ENCODE measurements at places on chromosomes 7 and 10.

DNA sequence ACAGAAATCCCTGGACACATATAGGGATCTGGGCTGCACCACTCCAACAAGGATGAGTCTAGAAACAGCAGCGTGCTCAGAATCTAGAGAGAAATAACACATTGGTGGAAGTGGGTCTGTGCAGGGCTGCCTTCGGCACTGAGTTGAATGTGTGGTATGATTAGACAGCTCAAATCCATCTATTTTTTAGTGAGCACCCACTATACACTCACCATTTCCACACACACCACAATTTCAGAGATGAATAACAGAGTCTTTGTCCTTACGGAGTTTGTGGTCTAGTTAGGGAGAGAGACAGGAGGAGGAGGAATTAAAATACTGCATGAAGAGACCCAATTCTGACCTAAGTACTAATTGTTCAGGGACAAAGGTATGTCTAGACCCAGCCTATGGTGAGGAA lies 44.2 kb downstream of the JAZF1 start:
- no peak for DNase-seq

- no peak for DNase-seq
Observed at GRCh38 chr10:90592638-90593302, 265.1 kb downstream of the HTR7 start.

GRCh38 chr10:33571616-33572015 lies 237.1 kb upstream of the NRP1 start:
- DNase-seq = no peak

- peak; percentile 41 for DNase-seq
Observed at GRCh38 chr10:73758704-73759511, 14.7 kb downstream of the SEC24C start.

GRCh38 chr10:71696628-71697326 lies 22.8 kb downstream of the C10orf105 start:
- peak; percentile 70 for DNase-seq

DNA sequence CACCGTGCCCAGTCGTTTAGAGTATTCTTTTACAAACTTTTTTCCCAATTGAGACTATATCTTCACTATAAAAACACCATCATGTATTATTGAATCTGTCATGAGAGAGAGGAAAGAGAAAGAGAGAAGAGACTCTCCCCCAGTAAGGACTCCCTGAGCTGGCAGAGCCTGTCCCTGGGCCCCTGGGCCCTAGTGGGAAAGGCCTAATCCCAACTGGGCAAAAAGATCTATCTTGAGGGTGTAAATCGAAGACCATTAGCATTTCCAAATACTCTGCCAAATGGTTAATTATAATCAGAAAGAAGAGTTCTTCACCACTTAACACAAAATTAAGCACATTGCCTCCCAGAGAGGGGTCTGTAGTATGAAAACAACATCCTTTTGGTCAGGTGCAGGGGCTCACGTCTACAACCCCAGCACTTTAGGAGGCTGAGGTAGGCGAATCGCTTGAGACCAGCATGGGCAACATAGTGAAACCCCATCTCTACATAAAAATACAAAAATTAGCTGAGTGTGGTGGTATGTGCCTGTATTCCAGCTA lies 108.2 kb downstream of the SKIDA1 start:
- DNase-seq = no peak

GRCh38 chr10:9547936-9548904 lies 1469.5 kb upstream of the CELF2 start:
- no peak for DNase-seq

DNA sequence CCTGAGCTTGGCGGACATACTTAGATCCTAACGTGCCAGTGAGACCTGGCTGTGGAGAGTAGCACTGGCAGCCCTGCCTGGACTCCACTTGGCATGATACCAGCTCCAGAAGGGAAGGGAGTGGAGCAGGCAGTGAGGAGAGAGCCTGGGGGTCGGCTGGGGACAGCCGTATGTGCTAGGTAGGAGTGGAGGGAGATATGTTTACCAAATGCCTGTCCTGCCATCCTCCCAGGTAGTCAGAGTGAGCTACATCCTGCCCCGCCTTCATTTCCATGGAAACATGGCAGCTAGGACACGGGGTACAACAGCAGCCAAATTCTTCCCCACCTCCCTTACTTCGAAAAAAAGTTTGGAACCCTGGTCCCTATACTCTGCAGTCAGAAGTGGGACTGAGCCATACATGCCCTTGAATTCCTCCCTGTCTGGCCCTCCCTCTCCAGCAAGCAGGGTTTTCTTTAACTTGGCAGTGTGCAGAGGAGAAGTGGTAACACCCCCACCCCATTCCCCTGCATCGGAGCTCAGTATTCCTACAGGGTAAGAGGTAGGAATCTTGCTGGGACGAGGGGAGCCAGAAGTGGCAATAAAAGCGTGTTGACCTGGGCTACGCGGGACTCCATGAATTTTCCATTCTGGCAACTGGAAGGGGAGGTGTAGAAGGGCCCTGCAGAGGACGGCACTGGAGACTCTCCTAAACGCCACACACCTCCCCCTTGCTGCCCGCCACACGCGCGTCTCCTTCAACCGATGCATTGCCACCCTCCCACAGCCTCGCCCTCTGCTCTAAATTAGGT lies 20.0 kb upstream of the SMO start:
- DNase-seq = no peak

DNA sequence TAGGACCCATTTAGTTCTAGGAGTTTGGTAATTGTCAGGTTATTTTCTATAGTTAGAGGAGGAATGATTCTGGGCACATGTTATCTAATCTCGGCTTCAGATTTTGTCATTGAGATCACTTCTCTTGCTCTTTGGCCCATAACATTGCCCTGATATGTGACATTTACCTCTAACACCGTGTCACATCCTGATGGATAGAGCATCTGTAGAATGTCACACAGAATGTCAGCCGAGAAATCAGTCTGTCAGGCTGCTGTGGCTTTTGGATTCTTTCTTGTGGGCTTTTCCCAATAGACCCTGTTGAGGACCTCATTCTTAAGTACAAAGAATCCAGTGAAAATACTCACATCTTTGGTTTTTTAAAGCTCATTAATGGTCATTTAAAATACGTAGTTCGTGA lies 142.4 kb downstream of the LRRC4 start:
- no peak for DNase-seq

GRCh38 chr7:143396625-143397556 lies 11.8 kb downstream of the EPHA1 start:
- DNase-seq = no peak

- DNase-seq = no peak
Observed at GRCh38 chr10:109894516-109894915, 28.8 kb downstream of the XPNPEP1 start.

DNA sequence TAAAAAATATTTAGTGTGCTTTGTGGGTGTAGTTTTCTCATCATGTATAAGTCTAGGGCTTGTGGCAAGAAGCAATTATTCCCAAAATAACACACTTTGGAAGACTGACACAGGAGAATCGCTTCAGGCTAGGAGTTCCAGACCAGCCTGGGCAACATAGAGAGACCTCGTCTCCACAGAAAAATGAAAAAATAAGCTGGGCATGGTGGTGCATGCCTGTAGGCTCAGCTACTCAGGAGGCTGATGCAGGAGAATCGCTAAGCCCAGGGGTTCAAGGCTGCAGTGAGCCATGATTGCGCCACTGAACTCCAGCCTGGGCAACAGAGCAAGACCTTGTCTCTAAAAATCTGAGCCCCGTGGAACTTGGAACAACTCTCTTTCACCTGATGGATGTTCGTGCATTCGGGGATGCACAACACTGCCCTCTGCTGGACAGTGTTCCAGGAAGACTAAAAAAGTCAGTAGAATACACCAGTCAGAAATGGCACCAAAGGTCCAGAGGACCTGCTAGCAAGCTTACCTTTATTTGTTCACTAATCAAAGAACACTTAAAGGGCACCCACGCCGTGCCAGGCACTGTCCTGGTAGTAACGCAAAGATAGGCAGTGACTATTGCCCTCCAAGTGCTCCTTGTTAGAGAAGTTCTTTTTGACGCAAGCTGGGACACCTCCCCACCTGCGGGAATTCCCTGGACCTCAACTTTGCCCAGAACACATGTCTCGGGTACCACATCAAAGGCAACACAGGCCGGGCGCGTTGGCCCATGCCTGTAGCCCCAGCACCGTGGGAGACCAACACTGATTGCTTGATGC lies 81.9 kb upstream of the CALN1 start:
- peak; percentile 35 for DNase-seq

GRCh38 chr7:55236476-55236875 lies 128.7 kb upstream of the LANCL2 start:
- DNase-seq = no peak

- no peak for DNase-seq
Observed at GRCh38 chr7:56081626-56082340, 11.0 kb downstream of the PHKG1 start.

DNA sequence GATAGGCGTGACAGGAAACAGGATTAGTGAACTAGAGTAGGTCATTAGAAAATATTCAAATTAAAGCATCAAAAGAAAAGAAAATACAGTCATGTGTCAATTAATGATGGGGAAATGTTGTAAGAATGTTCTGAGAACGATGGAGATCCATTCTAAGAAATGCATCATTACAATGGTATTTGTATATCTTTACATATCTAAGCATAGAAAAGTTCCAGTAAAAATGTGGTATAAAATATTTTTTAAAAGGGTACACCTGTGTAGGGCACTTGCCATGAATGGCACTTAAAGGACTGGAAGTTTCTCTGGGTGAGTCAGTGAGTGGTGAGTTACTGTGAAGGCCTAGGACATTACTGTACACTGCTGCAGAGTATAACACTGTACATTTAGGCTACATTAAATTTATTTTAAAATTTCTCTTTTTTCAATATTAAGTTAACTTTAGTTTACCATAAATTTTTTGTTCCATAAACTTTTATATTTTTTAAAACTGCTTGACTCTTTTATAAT lies 282.5 kb downstream of the BMPER start:
- no peak for DNase-seq

DNA sequence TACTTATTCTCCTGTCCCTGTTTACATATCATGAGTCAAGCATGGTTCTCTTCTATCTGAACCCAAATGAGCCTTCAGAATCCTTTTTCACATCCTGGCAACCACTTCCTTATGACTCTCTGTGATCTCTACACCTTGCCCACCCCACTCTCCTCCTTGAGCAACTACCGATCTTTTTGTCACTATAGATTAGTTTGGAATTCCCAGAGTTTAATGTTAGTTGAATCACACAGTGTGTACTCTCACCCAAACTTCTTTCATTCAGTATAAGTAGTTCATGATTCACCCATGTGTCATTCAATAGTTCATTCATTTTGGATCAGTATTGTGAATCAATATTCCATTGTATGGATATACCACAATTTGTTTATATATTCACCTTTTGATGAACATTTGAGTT lies 55.3 kb downstream of the TFAM start:
- no peak for DNase-seq

- DNase-seq = no peak
Observed at GRCh38 chr10:106815427-106816043, 349.0 kb downstream of the SORCS1 start.

- no peak for DNase-seq
Observed at GRCh38 chr7:151699147-151699927, 177.6 kb downstream of the PRKAG2 start.

GRCh38 chr10:47033081-47033480 lies 121.9 kb downstream of the PTPN20 start:
- no peak for DNase-seq

- no peak for DNase-seq
Observed at GRCh38 chr10:114386452-114386851, 17.9 kb downstream of the AFAP1L2 start.

GRCh38 chr10:17716161-17716560 lies 35.8 kb upstream of the TMEM236 start:
- DNase-seq = no peak

- DNase-seq = peak; percentile 12
Observed at GRCh38 chr10:102511583-102512274, 8.0 kb downstream of the SUFU start.

GRCh38 chr10:5615316-5615715 lies 51.1 kb downstream of the ASB13 start:
- DNase-seq = no peak

GRCh38 chr10:86653379-86653778 lies 968 bp upstream of the OPN4 start:
- no peak for DNase-seq

- DNase-seq = no peak
Observed at GRCh38 chr7:73560109-73560835, 2.8 kb upstream of the BCL7B start.

GRCh38 chr10:45075826-45076380 lies 75.2 kb downstream of the ZNF22 start:
- DNase-seq = no peak

DNA sequence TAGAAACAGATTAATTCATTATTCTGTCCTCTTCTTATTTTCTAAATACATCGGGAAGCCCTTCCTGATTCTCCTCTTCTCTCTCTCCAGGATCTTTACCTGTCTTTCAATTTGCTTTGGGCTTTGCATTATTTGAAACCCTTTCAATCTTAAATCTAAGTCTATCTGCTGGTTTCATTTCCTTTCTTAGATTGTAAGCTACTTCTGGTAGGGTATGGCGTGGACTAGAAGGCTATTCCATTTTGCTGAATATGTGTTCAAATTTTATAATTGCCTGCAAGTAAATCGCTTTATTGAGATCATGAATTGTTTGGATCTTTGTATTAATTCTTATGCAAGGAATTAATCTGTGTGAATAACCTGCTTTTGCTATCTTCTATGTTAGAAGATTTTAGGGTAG lies 11.1 kb downstream of the STAM start:
- no peak for DNase-seq

- DNase-seq = no peak
Observed at GRCh38 chr7:149021725-149022062, 6.6 kb downstream of the PDIA4 start.

DNA sequence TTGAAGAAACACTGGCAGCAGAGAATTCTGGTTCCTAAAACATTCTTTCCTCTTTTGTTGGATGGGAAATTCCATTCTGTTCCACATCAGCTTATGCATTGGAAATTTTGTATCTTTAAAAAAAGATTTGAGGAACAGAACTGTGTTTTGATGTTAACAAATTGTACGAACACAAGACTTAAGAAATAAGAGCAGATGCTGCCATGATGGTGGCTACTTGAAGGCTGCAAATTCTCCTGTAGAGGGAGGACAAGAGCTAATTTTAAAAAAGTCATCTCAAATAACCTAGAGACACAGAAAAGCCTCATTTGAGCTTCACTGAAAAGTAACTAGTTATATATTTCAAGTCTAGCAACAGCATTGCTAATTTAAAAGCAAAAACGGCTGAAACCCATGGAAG lies 29.8 kb downstream of the NDUFB2 start:
- no peak for DNase-seq

DNA sequence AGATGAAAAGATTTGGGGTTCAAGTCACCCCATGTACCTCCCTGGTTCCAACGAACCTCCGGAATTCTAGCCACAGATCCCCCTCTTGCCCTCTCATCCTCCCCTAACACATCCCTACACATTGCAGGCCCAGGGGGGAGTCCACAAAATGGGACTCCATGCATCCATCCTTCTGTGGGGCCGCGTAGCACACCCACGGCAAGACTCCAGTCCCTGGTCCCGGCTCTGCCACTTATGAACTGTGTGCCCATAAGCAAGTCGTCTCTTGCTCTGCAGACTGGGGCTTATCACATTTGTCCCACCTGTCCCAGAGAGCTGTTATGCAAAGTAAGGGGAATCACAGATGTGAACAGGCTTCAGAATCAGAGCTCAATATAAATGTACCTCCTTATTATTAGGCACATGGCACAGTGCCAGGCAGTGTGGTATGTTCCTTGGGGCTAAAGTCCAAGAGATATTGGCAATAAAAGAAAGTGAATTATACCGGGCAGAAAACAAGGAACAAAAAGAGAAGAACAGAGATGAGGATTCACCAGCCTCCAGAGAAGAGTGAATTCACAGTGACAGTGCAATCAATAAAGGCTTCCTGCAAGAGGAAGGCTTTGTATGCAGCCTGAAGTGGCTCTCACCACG lies 73.9 kb downstream of the KCNMA1 start:
- DNase-seq = no peak

GRCh38 chr10:61410353-61411070 lies 42.7 kb downstream of the TMEM26 start:
- DNase-seq = no peak
